NCI-H460 (cell line): ENCODE measurements at places on chromosomes 5 and 9.

- no peak for DNase-seq
These were observed 1063.5 kb upstream of the DMAC1 start for GRCh38 chr9:8863069-8863468.

DNA sequence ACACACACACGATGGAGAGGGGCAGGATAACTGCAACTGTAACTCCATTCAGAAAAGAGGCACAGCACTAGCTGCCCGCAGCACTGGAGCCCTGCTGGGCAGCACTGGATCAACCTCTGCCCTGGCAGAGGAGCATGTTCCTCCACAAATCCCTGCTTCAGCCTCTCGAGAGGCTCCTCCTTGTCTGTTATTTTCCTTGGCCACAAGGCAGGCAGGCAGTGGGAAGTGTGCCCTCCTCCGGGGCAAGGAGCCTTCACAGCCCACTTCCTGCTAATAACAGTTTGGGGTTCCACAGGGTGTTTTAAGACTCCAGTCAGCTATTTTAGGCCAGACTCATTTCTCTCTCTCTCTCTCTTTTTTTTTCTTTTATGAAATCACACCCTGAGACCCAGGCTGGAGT, 11.8 kb downstream of the FXN start:
- DNase-seq, result no peak

GRCh38 chr9:120936011-120936763, 9.6 kb upstream of the TRAF1 start:
- peak; percentile 83 for DNase-seq

DNA sequence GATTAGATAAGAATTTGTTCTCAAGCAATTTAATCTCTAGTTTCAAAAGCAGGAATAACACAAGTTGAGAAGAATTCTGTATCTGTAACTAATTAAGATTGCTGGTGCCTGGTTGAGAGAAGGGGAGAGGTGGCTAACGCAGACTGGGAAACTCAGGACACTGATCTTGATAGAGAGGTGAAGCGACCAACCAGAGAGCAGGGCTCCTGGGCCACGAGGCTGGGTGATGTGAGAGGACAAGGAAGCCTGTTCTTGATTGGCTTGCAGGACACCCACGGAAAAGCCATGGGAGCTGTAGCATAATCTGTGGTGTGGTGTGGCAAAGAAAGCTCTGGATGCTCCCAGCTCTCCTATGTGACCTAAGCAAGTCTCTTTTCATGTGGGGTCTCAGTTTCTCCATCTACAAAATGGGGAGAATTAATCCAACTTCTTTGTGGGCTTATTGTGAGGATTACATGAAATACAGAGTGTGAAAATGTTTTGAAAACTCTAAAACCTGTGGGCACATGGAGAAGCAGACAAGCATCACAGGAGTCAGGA, 594.1 kb upstream of the BRINP1 start:
- peak; percentile 45 for DNase-seq

DNA sequence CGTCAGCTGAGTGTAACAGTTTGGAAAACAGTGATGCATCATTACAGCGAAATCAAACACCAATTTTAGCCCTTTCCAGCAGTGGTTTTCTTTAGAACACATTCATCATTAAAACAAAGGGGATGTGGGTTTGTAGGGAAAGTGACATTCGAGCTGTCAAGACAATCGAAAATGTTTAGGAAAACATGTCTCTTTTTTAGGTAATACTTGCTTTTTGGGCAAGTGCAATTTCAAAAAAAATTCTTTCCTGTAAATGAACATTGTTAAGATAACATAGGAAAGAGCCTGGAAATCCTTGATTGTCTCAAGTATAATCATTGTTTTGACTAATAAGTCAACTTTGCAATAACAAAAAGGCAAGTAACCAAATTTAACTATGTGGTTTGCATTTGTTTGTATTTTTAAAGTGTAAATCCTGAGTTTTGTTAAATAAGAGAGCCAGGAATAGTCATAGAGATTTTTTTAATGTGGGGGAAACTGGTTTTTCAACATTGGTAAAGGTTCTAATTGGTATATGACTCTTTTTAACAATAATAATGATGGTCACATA, 182.5 kb downstream of the TTLL11 start:
- DNase-seq, result no peak

DNA sequence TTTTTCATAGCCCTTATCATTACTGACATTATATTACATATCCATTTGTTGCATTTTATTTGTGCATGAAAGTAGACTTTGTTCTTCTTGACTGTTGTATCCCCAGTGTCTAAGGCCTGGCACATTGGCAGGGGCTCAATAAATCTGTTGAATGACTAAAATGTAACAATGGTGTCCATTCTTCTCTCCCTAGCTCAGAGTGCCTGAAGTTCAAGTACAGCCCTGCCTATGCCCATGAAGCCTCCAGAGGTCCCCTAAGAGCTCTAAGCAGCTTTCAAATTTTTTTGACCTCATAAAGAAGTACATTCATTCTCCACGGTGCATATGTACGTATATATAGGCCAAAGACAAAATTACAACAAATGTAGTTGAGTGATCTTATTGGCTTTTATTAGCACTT, 4.2 kb upstream of the BSPRY start:
- no peak for DNase-seq

- no peak for DNase-seq
These were observed 72.7 kb upstream of the RGMB start for GRCh38 chr5:98700730-98701129.

- DNase-seq, result no peak
These were observed 1.7 kb downstream of the MYORG start for GRCh38 chr9:34374905-34375552.

DNA sequence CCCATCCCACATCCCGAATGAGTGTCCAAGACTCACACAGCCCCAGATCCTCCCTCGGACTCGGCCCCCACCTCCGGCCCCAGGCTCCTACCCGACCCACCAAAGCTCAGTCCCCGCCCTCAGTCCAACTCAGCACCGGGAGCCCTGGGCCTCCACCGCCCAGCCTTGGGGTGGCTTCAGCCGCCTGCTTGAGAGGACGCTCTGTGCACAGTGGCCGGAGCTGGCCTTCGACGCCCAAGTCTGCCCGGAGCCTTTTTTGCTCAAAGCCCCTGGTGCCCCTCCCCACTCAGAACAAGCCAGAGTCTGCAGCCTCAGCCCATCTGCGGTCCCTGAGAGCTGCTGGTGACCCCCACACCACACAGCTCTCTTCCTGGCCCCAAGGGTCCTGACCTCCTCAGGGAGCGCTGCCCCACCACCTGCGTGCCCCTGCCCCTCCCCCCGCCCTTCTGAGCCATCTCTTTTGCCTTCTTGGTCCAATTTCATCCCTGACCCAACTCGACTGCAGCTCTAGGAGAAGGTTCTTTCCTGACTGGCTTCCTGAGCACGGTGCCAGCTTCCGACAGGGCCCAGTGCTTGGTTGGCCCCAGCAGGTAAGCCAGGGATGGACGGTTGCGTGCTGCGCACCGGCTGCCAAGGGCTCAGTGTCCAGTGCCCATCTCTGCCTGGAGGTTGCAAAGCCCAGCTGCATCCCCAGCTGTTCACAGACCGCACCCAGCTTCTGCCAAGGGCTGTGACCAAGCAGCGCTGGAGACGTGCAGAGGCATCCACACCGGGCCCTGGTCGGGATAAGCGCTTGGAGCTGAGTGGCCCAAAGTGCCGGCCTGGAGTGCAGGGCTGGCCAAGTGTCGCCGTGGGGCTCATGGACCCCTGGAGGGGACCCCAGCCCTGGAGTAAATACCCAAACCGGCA, 27.7 kb upstream of the NSMF start:
- no peak for DNase-seq

DNA sequence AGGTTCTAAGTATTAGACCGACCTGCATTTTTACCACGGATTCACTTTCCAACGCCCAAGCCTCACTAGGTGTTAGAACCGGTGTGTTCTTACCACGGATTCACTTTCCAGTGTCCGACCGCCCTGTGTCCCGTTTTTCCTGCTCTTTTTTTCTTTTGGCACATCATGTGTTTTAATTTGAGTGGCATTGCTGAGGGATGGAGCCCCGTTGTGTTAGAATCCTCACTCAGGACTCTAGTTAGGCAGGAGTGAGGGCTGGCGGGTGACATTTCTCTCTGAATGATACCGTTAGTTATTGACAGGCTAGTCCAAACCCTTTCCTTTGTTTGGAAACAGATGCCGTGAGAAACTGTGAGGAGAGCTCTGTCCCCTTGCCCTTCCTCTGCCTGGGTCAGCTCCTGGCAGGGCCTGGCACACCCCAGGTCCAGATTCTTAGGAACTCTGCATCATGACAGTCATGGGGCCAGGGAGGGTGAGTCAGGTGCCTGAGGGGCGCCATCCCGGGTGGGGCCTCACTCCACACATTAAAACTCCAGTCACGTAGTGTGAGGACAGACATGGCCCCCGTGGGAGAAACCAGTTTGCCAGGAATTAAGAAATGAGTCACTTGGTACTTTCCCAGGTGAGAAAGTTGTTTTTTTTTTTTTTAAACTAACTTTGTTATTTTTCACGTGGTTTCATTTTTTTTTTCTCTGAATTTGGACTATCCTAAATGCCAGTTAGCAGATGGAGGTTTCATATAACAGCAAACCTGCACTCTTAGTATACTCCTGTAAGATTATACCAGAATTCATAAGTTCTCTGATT, 15.8 kb downstream of the EXOC3 start:
- no peak for DNase-seq
